ENCODE measurements at places on chromosomes 6 and 20.

- DNase-seq, result no peak
Measured at GRCh38 chr6:108117427-108118358, 43.2 kb upstream of the OSTM1 start.

- no peak for DNase-seq
Measured at GRCh38 chr6:144617708-144618107, 332.6 kb downstream of the UTRN start.

GRCh38 chr6:105488516-105489215 lies 85.8 kb upstream of the PREP start:
- DNase-seq, result no peak

DNA sequence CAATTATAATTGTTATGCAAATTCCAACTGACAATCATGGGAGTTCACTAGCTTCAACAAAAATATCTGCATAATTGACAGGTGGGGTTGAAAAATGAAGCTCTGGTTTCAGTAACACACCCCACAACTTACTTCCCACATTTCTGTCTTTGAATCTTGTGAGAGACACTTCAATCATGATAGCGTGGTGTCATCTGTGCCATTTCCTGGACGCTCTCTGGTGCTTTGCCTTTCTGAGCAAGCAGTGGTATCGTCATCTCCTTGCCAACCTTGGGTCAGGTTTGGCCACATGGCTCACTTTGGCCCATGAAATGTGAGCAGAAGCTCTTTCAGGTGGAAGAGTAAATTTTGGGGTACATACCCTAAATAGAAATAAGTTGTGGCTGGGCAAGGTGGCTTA lies 10.2 kb downstream of the BMP7 start:
- no peak for DNase-seq

- DNase-seq, result no peak
Measured at GRCh38 chr20:24763386-24764026, 185.6 kb upstream of the CST7 start.

GRCh38 chr6:73983367-73983766 lies 287.4 kb downstream of the CD109 start:
- DNase-seq, result no peak

DNA sequence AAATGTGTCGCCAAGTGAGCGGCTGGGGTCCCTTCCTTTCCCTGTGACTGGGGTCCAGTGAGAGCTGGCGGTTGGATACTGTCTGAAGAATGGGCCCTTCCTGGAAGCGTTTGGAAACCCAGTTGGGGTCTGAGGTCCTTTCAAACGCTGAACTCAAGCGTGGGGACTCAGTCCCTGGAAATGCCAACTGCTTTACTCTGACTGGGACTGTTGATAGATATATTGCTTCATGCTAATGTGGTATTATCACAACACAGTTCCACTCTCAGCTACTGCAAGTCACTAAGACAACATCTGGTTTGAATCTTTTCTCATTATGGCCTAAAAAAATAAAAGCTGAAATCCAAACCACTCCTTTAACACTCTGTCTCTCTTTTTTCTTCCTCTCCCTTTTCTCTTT lies 23.7 kb upstream of the PSMF1 start:
- DNase-seq, result no peak
